ENCODE measurements at places on chromosomes 5 and 9.

GRCh38 chr9:136642439-136642921 lies 20.2 kb upstream of the EGFL7 start:
- DNase-seq = no peak

- no peak for DNase-seq
Observed at GRCh38 chr5:126531543-126532120, 63.4 kb downstream of the ALDH7A1 start.

GRCh38 chr9:36382484-36382883 lies 17.6 kb downstream of the RNF38 start:
- DNase-seq = no peak

GRCh38 chr9:27033815-27034403 lies 28.4 kb upstream of the LRRC19 start:
- DNase-seq = peak; percentile 72

DNA sequence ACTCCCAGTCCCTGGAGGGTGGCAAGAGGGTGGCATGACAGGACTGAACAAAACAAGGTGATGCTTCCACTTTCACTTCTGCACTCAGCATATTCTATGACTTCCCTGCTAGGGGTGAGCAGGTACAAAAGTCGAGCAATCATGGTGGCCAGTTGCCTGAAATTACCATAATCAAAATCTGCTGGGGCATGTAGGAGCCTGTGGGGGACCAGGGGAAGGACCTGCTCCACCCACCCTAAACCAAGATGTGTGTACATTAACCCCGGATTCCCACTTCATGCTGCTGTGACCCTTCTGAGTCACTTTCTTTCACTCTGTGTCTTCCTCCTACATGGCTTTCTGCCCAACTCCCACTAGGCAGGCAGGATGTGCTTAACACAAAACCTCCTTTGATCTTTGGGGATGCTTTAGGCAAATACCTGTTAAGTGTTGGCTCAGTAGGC lies 73.3 kb upstream of the PHF24 start:
- no peak for DNase-seq

DNA sequence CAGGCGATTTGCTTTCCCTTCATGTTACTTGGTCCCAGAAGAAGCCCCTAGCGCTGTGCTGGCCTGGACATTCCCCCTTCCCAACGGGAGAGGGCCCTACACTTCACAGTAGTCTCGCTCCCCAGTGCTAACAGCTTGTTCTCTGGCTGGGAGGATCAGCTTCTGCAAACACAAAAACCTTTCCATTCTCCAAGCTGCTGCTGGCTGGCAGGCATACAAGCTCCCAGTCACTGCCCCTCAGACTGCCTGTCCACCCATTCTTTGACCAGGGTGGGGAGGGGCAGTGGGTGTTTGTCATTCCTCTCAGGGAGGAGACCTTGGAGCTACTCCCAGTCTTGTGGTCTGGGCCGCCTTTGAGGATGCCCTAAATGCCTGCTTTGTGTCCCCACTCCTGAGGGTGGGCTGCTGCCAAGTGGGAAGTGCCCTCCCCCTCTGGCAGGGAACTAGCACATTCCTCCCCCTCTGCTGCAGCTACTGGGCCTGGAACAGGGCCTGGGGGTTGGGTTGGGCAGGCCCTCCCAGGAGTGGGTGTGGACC lies 20.8 kb downstream of the ENHO start:
- no peak for DNase-seq

DNA sequence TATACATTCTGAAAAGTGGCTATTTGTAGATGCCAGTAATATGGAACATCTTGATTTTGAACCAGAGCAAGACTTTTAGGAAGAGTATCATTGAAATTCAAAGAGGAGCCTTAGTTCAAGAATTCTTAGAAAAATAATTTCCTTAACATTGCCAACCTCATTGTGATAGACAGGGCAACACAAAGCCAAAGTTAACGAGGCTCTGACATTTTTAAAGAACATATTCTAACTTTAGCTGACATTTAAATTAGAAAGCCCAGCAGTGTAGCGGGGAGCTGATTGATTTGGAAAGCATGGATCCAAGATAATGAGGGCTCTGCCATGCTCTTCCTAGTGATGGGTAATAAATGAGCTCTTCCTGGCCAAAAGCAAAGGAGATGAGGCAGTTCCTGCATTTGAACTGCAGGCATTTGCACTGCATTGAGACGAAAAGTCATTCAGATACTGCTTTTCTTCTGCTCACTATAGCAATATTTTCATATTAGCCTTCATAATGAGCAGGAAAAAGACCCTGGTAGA lies 325.0 kb downstream of the ARHGEF28 start:
- no peak for DNase-seq

- DNase-seq = no peak
Observed at GRCh38 chr5:111742177-111742994, 14.6 kb downstream of the NREP start.

DNA sequence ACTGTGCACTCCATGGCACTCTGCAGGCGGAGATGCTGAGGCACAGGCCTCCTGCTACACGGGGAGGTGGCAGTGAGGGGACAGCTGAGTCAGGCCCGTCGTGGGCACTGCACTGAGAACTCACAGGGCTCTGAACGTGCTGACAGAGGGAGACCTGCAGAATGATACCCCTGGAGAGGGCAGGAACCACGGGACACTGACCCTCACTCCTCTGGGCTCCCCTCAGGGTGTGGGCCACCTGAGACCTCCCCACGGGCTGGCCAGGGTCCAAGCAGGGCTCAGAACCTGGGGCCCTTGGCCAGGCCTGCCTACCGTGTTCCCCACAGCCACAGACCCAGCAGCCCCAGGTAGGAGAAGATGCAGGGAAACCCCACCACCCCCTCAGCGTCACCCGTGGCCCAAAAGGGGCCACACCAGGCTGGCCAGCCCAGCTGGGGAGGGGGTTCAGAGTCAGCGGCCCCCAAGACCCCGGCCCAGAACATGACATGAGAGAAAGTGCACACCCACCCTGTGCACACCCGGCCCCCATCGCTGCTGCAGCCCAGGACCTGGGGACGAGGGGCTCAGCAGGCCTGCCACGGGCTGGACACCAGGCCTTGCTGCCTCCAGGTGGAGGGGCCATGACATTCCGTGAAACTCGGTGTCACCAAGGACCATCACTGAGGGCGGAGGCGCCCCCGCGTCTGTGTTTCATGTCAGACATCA lies 30.9 kb downstream of the GLT6D1 start:
- DNase-seq = no peak
